ENCODE measurements at places on chromosomes 1 and 21.
A peak's percentile ranks its signal among the peaks of the same experiment; 100 is the strongest.

GRCh38 chr1:115266729-115267421 is 71.2 kb downstream of the NGF start:
- DNase-seq: no peak

DNA sequence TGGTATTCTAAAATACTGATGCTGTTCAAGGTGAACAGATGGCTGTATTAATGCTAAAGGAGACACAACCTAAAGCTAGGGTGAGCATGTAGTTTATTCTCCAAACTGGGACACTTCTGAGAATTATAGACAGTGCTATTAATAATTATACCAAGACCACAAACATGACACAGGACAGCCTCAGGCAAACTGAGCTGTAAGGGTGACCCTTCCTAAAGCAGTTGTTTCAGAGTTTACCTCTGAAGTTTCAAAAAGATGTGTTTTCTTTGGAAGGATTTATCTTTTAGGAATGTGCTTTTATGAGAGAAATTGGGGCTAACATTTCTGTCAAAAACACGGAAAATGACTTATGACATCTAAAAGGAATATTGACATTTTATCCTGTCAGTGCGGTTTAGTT is 68.8 kb downstream of the RPS6KC1 start:
- DNase-seq: no peak

DNA sequence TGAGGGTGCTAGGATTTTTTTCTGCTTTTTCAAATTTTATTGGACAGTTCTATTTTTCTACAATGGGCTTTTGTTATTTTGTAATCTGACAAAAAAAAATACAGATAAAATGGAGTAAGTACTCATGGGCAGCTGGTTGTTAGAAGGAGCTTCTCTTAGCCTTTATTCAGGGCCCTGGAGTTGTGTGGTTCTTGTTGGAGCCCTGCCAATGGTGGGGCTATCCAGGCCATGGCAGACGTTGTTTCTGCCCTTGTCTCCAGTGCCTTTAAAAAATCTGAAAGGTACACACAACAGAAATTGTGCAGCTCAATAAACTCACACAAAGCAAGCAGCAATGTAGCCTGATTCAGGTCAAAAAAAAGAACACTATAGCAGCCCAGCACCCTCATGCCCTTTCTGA is 153.5 kb upstream of the GALNT2 start:
- no peak for DNase-seq

DNA sequence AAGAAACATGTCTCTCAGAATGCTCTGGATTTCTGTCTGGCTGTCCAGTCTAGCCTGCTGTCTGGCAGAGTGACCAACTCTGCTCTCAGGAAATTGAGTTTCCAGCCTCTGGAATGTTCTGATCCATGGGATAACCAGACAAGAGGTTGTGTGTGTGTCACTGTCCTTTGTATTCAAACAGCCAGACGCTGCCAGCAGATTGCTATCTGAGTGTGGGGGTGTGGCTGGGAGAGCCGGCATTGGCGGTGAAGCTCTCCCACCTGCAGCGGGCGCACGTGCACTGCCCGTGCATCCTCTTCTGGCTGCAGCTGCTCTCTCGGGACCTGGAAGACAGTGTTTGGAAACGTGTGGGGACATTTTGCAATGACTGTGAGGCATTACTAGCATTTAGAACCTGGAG is 26.1 kb downstream of the PKP1 start:
- DNase-seq: peak; percentile 24

DNA sequence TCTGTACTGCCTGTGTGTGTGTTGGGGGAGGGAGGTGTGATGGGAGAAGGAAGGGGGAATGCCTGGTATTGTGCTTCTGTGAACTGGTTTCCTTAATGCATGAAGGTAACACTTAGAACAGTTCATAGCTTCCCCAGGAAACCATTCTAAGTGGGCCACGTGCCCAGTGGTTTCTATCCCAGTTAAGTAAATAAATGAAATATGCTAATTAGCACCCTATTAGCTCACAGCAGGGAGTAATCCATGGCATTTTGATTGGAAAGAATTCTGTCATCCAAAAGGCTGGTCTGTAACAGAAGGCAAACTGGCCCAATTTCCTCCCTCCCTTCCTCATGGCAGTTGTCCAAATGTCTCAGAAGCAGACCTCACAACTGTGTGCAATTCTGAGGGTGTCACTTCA is 199.3 kb downstream of the TTLL7 start:
- no peak for DNase-seq

DNA sequence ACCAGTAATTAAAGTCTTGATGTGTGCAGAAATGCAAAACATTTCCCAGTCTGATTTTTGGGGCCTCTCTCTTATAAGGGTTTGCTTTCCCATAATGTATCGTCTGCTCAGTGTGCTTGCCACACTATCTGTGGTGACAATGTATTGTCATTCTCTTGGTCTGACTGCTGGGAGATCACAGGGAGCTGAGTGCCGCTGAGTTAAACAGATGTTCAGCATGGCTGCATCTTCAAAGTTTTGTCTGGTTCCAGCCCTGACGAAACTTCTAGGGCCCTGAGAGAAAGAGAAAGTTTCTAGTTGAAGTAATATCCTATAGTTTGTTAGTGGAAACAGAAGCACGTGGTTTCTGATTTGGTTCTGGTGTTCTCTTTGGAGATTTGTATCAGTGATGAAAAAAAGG is 42.6 kb downstream of the DNM3 start:
- DNase-seq: no peak

GRCh38 chr1:77639557-77640069 is 42.8 kb downstream of the ZZZ3 start:
- no peak for DNase-seq

GRCh38 chr1:194358208-194358581 is 1171.8 kb upstream of the B3GALT2 start:
- no peak for DNase-seq

GRCh38 chr1:173295995-173296394 is 88.9 kb upstream of the TNFSF4 start:
- no peak for DNase-seq

DNA sequence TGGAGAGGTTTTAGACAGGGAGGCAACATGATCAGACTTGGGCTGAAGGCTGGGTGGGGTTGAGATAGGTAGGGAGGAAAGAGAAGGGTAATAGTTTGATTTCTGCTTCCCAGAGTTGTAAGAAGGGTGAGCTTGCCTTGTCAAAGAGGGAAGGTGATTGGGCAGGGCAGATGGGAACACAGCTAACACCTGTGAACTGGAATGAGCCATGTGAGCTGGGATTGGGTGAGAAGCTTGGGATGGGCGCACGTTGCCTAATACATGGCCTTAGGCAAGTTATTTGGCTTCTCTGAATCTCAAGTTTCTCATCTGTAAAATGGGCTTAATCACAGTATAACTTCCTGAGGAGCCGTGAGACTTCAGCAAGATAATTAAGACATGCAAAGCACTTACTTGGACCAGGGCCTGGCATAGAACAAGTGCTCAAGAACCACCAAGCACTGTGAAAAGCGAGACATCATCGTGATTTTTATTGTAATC is 33.8 kb upstream of the ID3 start:
- DNase-seq: no peak

DNA sequence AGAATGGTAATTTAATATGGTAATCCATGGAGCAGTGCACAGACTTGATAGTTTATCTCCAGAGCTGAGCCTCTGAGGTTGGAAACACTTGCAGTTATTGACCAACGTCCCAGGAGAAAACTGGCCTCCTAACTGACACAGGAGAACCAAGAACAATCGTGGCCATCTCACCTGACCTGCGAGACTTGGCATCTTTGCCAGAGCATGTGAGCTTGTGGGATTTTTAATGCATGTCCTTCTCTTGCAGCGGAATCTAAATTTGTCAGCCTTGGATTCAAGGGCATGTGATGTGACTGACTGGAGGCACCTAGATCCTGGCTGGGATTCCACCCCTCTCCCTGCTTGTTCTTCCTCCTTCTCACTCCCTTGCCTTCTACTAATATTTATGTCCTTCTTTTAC is 27.8 kb upstream of the SLC26A9 start:
- no peak for DNase-seq

DNA sequence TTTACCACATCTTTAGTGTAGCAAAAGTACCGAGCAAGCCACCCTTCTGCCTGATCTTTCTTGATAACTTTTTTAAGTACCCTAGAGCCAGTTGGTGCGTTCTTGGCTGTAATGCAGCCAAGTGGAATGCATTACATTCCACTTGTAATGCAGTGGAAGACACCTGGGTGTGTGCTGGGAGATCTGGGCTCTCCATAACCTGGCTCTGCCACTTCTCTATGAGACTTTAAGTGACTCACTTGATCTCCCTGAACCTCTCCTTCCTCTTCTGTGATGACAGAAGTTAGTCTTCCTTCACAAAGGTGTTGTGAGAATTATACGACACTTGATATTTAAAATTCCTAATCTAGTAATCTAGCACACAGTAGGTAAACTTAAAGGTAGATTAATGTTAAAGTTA is 35.3 kb upstream of the NFIA start:
- no peak for DNase-seq

GRCh38 chr1:56194701-56195300 is 384.6 kb downstream of the PLPP3 start:
- DNase-seq: no peak

DNA sequence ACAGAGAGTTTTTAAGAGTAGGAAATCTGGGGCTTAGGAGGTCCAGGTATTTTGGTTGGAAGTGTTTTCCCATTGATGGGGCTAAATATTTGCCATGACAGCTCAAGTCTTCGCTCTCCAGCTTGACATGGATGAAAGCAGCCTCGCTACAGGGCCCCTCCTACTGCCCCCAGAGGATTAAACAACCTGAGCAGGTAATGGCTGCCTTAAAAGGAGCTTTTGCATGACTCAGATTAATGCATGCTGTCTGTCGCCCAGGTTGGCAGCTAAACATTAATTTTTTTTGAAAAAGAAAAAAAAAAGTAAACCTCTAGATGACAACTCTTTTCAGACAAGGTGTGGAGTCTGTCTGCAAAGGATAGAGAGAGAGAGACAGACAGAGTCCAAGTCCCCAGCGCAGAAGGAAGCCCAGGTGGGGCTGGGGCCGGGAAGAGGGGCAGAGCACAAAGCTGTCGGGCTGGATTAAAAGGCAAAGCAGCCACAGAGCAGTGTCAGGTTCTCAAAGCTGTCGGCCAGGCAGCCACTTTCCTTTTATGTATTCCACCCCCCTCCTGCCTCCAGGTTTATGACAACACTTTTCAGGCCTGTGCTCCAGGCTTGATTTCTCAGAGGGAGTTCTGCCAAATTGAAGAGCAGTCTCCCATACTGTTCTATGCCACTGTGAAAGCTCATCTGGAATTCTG is 127.9 kb downstream of the CLIC6 start:
- DNase-seq: no peak

GRCh38 chr1:42141978-42142377 is 11.2 kb upstream of the GUCA2B start:
- no peak for DNase-seq

DNA sequence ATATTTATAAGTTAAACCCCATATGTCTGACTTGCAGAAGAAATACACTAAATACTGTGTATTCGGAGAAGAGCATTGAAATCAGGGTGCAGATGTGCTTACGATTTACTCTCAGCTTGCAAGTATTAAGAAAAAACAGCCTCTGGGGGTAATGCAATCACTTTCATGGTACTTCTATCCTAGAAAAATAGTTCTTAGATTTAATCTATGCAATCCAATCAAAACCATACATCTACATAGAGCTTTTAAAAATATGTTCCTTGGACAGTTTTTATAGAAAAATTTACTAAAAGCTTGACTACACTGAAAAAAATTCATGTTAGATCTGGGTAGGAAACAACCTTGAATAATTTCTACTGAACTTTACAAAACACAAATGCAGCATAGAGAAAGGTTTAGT is 890.3 kb upstream of the ADGRL2 start:
- no peak for DNase-seq

DNA sequence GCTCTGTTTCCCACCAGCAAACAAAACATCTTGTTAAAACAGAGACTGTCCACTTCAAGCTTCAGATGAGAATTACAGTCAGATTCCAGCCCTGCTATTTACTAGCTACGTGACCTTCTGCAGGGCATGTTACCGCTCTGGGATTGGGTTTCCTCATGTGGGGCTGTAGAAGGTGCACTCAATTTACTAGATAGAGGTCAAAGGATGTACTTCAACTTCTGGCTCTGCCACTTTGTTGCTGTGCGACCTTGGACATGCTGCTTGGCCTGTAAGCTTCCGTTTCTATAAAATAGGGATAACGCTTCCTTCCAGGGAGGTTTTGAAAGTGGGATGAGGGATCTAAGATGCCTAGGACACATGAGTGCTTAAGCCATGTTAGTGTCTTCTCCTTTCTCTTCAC is 46.0 kb upstream of the LRIG2 start:
- no peak for DNase-seq

DNA sequence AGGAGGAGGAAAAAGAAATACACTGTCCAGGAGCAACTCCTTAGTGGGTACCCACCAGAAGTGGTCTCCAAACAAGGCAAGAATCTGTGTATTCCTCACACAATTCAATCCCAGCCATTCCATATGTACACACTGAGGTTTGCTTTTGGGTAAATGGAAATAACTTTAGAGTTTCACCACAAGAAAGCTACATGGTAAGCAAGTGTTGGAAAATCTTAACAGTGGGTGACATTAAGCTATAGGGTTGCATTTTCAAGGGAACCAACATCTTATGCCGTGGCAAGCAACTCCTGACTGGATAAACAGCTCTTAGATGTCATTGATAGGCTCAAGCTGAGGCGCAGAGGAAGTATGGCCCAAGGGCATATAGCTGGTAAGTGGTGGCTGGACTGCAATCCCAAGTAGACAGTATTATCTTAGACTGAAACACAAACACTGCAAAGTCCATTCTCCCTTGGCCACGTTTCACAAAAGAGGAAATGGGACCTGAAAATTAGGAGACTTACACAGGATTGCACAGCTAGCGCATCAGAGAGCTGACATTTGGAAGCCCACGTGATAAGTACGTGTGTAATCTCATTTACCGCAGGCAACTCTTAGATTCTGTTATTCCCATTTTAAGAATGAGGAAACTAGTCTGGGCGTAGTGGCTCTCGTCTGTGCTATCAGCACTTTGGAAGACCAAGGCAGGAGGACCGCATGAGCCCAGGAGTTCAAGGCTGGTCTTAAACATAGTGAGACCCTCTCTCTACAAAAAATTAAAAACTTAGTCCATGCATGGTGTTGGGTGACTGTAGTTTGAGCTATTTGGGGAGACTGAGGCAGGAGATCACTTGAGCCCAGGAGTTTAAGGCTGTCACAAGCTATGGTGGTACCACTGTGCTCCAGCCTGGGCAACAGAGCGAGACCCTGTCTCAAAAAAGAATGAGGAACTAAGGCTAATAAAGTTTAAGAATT is 4.0 kb upstream of the BRWD1 start:
- no peak for DNase-seq

DNA sequence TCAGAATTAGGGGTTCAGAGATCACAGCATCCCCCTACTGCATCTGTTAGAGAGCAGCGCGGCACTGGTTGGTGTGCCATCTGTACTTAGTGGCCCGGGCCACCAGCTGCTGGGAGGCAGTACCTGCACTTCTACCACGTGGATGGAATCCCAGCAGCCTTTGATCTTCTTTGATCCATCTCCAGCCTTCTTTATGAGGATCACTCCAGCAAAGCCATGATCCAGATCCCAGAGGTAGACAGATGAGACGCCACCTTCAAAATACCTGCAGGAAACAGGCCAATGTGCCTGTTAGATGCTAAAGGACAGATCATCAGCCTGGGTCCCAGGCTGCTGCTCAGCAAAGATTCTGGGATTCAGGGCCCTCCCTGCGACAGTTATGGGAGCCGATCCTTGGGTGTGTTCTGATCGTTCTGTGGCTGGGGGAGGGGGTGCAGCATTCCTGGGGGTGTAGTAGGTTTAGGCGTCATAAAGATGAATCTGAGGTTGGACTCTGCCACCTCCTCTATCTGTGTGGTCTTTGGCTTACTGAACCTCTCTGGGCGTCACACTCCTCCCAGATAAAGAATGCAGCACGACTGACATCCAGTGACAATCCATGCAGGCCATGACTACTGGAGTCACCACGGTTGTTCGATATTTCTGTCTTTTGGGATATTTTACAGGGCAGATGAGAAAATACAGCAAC is 45.3 kb downstream of the SLC66A1 start:
- DNase-seq: peak; percentile 10
